Foreskin keratinocyte (primary cell): ENCODE measurements at places on chromosomes 1 and 21.

DNA sequence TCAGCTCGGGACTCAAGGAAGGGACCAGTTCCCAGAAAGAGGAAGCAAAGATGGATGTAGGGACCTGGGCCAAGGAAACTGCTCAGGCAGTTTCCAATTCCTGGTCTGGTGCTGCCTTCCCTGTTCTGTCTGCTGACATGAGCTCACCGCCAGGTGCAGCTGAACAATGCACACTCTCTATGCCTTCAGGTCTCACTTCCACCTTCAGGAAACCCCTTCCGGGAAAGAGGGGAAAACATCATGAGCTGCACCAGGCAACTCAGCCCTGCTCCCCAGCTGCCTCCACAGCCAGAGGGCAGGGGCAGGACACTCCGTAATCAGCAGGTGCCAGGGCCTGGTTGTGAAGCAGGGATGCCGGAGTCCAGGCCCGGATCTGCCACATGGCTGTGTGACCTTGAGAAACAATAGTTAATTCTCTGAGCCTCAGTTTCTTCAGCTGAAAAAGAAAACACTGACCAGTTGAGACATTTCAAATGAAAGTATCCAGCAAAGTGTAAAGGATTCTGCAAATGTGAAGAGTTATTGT lies 27.8 kb downstream of the SMIM12 start:
- DNase-seq: no peak

GRCh38 chr21:45019076-45019886 lies 55.1 kb upstream of the ADARB1 start:
- no peak for DNase-seq

DNA sequence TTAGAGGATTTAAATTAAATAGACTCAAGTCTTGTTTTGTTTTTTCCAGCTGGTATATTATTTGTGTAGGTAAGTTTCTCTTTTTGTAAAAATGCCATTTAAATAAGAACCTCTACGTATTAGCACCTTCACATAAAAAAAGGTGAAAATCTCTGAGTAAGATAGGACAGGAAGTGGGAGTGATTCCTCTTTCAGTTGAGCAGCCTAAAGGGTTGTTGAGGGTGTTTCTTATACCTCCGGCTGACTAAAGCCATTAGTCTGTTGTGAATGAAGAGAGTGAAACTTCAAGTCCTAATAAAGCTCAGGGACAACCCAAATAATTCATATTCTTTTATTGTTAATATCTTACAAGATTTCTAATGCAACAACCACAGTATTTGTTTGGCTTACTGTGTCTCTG lies 188.7 kb downstream of the CHRM3 start:
- DNase-seq: no peak

GRCh38 chr21:36929622-36930021 lies 36.8 kb downstream of the HLCS start:
- peak; percentile 84 for DNase-seq

DNA sequence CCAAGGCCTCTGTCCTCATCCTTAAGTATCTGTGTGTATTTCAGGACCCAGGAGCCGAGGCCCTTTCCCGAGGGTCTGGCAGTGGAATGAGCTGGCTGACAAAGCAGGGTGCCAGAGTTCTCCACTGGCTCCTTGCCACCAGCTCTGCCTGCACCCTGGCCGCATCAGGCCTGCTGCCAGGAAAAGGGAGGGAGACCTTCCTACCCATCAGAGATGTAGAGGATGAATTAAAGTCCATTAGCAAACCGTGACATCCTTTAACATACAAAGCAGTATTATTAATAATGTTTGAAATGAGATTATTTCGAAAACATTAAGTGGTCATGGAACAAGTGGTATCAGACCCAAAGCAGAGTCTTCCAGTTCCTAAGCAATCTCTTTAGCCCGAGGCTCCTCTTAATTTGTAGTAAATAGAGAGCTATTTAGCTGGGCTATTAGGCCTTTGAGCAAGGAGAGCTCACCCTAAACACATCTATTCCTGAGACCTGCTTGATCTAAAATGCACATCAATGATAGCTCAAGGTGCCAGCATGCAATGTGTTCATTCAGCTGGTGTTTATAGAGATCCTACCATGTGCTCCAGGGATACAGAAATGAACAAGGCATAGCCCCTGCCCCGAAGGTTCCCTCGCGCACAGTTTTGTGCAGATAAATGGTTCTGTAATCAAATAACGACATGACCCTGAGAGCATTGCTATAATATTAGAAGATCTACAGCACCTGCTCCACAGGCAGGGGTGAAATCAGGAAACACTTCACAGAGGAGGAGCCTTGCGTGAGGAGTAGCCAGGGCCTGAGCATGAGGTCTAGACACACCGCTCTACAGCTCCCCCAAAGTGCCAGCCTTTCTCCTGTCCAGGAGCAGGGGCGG lies 44.0 kb downstream of the FAM163A start:
- DNase-seq: no peak

DNA sequence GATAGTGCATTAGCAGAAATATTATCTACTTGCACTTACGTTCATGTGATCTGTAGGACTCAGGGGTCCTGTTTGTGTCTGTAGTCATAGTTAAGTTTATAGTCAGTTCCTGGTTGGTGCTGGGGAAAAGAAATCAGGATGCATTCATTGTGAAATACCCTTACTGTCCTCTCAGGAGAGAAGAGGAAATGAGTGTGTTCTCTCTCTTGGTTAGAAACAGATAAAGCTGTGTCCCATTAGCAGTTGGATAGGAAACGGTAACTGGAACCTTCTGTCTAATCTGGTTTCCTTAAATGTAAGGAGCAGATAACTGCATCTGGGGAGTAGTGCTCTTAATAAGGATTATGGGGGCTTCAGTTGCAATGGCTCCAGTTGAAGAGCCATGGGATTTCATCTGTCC lies 8.9 kb downstream of the SDCCAG8 start:
- DNase-seq: peak; percentile 49

DNA sequence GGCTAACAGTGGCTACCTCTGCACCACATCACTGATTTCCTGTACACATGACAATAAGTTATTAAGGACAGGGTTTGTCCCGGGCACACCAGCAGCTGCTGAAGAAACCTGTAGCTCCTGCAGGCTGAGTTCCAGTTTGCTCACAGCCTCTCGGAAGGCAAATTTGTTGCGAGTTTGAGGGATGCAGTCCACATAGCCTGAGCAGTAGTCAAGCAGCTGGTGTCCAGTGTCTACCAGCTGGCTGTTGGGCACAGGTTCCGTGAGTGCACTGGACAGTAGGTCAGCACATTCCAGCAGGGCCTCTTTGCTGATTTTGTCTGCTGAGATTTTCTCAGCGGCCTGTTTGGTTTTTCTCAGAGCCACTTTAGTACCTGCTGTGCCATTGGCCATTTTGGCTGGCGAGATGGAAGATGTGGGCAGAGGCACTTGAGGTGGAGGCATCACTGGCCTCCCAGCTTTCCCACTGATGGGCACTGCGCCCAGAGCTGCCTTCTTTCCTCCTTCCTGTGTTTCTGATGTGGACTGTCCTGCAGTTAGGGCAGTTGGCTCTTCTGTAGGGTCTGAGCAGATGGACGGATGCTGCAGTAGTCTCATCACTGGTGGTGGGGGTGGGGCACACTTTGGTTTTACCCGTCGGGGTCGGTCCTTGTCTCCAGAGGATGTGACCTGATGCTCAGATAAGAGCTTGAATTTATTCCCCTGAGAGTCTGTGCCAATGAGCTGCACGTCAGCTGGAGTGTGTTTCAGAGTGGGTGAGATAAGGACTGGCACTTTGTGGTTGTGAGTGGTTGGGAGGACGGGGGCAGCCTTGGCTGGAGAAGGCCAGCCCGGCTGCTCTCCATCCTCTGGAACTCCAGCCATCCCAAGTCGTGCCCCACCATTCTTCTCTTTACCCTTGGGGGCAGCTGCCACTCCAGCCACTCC lies 26.1 kb downstream of the TOR3A start:
- DNase-seq: no peak

GRCh38 chr1:63946866-63947491 lies 173.2 kb downstream of the ROR1 start:
- DNase-seq: peak; percentile 70

- DNase-seq: peak; percentile 47
Observed at GRCh38 chr1:244461245-244462071, at the start of gene CATSPERE. Gene CATSPERE, plus strand, starts transcription at chr1:244461273. Its CDS starts 157 bp downstream, at chr1:244461430.

DNA sequence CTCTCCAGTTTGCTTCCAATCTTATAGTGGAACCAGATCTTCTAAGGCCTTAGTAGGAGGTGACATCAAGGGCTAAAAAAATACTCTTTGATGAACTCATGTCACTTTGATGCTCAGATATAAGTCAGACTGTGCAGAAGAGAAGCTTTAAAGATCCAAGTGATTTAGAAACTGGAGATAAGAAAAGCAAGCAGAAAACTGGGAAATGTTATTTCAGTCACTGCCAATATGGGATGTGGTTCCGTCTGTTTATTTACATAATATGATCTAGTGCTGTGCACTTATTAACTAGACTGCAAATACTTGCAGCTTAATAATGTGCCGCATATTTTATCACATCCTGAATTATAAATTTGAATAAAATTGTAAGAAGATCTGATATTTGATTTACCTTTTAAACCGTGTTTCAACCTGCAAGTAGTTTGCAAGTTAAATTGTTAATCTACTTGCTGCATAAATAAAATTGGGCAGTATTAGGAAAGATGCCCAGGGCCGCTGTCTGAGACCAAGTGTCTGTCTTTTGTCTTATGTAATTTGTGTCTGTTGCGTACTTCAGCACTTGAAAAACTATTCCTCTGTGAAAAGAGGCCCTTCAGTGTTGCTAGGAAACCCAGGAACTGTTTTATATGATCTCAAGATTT lies 29.6 kb downstream of the CXADR start:
- no peak for DNase-seq

- no peak for DNase-seq
Observed at GRCh38 chr21:28704746-28705145, 287.9 kb downstream of the LTN1 start.

GRCh38 chr1:89557956-89558355 lies 33.3 kb downstream of the LRRC8B start:
- DNase-seq: no peak

DNA sequence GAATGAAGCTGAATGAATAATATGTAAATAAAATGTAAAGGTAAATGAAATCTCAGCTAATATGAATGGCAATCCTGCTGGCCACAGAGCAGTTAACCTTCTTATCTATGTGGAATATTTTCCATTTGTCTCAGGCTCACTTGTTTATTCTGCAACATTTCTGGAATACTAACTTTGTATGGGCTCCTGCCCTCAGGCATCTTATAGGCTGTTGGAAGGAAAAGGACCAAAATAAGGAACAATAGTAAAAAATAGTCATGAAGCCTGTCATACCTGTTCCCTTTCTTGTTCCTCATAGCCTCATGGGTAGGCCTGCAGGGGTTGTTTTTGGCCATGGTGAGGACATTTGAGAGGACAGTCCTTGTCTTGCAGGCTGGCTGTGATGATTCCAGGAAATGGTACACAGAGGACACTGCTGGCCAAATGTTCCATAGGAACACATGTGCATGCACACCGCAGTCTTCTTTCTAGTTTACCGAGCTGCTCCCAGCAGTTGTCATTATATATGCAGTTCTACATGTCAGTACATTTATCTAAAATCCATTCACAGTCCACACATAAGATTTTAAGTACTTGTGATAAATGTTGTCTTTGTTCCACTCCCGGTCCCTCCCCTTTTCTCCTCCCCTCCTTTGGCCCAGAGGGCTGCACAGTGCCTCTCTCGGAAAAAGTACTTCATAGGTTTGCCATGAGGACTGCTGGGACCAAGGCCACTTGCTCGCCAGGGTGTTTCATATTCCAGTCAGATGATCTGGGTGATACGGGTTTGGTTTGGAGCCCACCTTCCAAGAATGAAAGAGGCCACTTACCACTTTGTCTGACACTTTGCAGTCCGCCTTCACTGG lies 15.2 kb upstream of the KCNQ4 start:
- DNase-seq: no peak

DNA sequence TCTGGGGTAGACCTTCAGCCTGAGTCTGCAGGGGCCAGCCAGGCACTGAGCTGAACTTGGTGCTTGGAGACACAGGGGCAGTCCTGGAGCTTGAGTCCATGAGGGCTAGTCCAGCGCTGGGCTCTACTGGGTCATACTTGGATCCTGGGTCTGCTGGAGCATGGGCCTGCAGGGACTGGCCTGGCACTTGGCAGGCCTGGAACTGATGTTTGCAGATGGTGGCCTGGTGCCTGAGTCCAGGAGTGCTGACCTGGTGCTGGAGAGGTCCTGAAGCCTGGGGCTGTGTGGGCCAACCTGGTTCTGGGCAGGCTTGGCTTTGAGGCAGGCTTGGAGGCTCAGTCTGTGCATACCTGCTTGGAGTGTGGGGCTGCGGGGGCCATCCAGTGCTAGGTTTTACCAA lies 143.4 kb upstream of the DSCAM start:
- no peak for DNase-seq

- DNase-seq: no peak
Observed at GRCh38 chr1:69315823-69316222, 251.9 kb upstream of the LRRC7 start.

DNA sequence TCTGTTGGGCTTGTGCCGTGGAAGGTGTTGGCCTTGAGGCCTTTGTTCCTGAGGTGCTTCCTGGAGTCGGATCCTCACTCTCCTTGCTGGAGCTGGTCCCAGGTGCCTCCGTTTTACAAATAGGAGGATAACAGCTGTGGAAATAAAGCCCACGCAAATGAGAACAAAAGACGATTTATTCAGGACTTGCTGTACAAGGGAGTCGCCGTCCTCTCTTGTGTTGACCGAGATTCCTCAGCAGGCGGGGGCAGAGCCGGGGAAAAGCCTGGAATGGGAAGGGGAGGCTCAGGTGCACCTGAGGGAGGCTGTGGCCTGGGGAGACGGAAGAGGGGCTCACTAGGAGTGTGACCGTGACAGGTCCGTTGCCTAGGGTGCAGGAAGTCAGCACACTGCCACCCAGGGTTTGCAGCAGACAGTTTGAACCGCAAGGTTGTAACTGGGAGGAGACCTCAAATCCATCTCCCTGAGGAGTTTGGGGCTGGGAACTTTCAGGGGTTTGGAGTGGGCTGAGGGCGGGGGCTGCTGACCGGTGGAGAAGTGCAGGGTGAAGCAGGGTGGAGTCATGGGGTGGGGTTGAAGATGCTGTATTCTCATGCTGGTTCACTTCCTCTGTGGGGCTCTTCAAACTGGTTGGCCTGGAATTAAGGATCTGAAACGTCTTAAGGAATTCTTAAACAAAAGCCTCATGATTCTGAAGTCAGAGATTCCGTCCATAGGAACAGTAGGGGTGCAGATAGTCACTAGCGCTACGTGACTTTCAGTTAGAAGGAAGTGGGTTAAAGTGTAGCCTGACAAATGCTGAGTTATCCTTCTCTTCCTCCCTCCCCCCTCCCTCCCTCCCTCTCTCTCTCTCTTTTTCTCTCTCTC lies 2.6 kb upstream of the CSTB start:
- DNase-seq: no peak

DNA sequence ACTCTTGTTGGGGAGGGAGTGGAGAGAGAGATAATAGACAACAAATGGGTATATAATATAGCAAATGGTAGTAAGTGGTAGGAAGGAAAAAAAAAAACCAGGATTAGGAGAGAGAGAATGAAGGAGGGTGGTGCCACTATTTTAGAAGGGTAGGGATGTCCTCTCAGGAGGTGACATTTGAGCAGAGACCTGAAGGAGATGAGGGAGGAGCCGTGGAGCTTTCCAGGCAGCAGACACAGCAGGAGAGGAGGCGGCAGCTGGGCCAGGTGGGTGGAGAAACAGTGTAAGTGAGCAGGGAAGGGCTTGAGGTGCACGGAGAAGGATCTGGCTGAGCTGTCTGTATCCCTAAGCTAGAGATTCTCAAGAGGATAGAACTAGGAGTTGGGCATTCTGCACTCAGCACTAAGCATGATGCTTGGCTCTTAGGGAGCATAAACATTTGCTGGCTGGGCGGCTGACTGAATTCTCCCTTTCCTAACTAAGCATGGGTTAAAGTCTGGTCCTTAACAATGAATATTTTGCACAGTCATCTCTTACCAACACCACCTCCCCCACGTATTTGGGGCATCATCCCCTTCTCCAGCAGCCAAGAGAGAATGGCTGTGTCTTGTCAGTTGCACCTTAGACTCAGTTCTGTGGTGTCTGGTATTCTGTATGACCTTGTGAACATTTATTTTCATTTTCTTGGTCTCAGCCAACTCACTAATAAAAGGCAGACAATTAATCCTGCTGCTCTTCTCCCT lies 27.6 kb upstream of the SARS1 start:
- DNase-seq: no peak
